Posterior cingulate gyrus (tissue), 11 donors: ENCODE measurements at places on chromosomes 5 and 9.

- peak; percentile 4 for DNase-seq
Observed at GRCh38 chr9:116482740-116483139, 204.4 kb upstream of the TRIM32 start.

DNA sequence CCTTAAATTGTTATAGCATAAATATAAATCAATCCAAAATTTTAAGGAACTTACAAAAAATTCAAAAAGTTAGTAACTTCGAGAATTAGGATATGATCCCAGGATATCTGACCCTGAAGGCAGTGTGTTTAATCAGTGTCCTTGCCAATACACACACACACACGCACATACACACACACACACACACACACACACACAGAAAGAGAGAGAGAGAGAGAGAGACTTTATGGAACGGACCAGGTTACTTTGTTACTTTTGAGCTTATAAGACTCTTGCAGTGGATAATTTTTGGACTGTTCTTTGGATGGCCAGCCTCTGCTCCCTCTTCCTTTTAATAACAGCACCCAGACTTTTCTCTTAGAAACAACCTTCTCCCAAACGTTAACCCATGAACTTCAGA, 322.9 kb downstream of the NFIB start:
- no peak for DNase-seq

GRCh38 chr5:149609640-149610219, 28.4 kb downstream of the ARHGEF37 start:
- DNase-seq: no peak

- DNase-seq: no peak
Observed at GRCh38 chr5:38380537-38380936, 122.2 kb downstream of the EGFLAM start.

- no peak for DNase-seq
Observed at GRCh38 chr5:176884571-176884890, 14.6 kb downstream of the HK3 start.

- no peak for DNase-seq
Observed at GRCh38 chr5:53323943-53324642, 156.3 kb upstream of the FST start.

- DNase-seq: no peak
Observed at GRCh38 chr9:138070815-138071214, 193.2 kb downstream of the CACNA1B start.

DNA sequence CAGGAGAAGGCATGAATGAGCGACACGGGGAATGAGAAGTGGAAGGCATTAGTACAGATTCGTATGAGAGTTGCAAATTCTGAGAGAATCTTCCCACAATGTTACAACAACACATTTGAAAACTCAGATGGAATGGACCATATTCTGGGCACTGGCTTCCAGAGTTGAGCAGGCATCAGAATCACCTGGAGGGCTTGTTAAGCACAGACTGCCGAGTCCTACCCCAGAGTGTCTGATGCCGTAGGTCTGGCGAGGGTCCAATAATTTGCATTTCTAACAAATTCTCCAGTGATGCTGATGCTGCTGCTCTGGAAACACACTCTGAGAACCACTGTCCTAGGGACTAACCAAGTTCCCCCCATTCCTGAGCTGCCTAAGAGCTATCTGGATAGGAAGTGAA, 2.9 kb upstream of the TLX3 start:
- DNase-seq: no peak

DNA sequence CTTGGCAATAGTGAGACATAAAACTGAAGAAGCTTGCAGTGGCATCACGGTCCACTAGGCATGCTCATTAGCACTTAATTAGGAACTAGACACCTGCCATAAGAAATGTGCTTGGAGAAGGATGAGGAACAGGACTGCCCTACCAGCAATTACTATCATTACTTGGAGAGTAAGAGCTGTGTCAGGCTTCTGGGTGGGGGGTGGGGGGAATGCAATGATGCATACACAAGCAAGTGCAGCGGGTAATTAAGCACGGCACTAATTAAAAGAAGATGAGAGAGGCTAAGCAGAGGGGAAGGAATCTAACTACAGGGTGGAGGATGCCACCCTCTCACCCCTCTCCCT, 53.1 kb downstream of the TLE1 start:
- DNase-seq: no peak

- no peak for DNase-seq
Observed at GRCh38 chr9:133564451-133565116, 30.1 kb downstream of the ADAMTSL2 start.

DNA sequence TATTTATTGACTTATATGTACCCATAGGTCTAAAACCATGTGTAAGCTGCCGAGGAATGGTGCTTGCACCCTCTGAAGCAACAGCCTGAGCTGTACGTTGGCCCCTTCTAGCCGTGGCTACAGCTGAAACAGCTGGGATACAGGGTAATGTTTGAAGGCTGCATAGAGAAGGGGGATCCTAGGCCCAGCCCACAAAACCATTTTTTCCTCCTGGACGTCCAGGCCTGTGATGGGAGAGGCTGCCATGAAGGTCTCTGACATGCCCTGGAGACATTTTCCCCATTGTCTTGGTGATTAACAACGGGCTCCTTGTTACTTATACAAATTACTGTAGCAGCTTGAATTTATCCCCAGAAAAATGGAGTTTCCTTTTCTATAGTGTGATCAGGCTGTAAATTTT, 244.7 kb downstream of the COMMD10 start:
- DNase-seq: no peak

DNA sequence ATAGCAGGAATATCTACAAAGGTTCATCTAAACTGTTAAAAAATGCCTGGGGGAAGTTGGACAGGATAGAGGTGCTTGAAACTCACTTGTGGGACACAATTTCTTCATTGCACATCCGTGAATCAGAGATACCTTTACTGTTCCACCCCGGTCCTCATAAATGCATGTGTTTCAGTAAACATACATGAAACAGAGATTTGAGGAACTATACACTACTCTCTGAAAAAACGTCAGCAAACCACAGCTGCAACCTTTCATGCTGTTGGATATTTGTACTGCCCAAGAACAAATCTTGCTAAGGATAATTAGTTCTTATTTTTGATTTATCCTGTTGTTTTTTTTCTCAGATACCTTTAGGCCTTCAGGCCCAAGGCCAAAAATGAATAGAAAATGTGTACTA, 337.3 kb downstream of the KDM4C start:
- DNase-seq: no peak

DNA sequence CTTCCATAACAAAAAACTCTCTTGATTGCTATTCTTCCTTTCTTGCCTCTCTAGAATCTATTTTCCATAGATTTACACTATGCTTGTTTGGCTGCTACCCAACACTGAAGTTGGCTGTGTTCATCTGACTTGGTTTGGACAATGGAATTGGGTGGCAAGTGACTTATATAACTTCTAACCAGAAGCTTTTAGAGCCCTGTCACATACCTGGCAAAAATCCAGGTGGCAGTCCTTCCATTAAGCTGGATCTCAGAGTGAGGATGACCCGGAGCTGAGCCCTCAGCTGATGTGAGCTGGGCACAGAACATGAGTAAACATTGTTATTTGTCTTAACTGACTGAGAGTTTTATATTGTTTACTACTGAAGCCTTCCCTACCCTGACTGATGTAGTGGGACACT, 225.7 kb downstream of the TLR4 start:
- no peak for DNase-seq

DNA sequence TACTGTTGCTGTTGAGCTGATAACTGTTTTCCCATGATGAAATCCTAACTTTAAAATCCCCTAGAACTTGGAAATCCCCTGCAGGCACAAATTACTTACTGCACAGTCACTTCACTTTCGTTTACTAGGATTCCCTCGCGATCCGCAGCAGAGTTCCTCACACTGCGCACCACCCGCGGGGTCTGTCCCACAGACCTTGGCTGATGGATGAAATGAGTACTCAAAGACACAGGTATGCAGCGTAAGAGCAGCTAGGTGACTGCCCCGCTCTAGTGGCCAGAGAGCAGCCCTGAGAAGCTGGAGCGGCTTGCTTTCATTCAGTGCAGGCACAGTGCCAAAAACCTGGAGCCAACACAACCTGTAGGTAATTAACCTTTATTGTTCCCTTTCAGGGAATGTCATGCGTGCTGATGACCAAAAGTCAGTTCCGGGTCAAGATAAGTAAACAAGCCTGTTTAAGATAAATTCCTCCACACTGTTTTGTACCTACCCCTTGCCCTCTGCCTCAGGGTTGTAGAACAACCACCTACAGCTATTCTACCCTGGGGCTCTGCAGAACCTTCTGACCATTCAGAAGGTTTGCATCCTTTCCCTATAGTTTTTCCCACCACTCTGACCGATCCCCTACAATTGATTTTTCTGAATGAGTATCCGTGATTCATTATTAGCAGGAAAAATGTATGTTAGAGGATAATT, 191.2 kb downstream of the CDH9 start:
- DNase-seq: no peak

DNA sequence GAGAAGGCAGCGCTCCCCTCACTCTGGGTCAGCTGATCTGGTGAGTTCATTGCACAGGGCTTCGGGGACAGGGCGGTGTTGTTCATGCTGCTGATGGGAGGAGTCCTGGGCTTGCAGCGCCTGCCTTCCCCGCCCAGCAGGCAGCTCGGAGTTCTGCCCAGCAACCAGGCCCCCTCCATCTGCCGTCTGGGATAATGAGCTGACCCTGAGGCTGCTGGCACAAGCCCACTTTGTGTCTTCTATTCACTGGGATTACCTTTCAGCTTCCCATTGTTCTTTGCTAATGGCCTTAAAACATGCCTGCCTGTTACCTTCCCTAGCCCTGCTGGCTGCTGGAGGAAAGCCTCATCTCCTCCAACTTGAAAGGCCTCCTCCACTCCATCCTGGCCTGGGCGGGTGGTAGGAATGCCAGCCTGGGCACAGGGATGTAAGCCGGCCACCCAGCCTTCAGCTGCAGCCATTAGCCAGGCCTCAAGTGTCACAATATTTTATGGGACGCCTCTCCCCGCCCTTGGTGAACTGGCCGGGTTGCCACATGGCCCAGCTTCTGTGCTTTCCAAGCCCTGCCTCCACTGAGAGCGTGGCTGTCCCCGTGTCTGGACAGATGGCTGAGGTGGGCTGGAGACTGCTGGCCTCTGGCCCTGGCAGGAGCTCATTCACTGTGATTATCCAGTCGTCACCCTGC, 70.4 kb downstream of the GADD45G start:
- peak; percentile 37 for DNase-seq

- DNase-seq: no peak
Observed at GRCh38 chr9:78397045-78397444, 100.1 kb downstream of the PSAT1 start.

DNA sequence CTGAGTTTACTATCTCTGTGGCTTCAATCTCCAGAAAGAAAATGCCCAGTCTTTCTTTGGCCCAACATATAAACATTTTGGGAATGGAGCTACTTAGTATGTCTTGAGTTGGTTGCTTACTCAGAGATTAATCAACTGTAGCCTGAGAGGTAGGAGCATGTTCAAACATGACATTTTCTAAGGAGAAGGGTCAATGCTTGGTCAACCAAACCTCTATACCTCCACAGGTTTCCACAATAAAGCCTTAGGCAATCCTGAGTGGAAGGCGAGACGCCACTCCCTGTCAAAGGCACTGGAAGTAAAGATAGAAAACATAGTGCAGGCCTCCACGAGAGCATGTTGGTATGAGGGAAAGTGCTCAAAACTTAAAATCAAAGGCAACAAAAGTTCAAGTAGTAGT, 411.4 kb downstream of the KCTD16 start:
- DNase-seq: no peak

- no peak for DNase-seq
Observed at GRCh38 chr5:112975721-112976431, 722 bp upstream of the DCP2 start.

- no peak for DNase-seq
Observed at GRCh38 chr5:36982146-36982545, 105.6 kb downstream of the NIPBL start.

GRCh38 chr9:95876138-95876444, 600 bp downstream of the ERCC6L2 start:
- no peak for DNase-seq

- no peak for DNase-seq
Observed at GRCh38 chr9:4661611-4662010, 483 bp upstream of the PLPP6 start.
